ENCODE measurements at places on chromosomes 7 and 10.
A peak's percentile ranks its signal among the peaks of the same experiment; 100 is the strongest.

- DNase-seq: no peak
Measured at GRCh38 chr7:142925413-142925812, 8.1 kb downstream of the TRPV5 start.

DNA sequence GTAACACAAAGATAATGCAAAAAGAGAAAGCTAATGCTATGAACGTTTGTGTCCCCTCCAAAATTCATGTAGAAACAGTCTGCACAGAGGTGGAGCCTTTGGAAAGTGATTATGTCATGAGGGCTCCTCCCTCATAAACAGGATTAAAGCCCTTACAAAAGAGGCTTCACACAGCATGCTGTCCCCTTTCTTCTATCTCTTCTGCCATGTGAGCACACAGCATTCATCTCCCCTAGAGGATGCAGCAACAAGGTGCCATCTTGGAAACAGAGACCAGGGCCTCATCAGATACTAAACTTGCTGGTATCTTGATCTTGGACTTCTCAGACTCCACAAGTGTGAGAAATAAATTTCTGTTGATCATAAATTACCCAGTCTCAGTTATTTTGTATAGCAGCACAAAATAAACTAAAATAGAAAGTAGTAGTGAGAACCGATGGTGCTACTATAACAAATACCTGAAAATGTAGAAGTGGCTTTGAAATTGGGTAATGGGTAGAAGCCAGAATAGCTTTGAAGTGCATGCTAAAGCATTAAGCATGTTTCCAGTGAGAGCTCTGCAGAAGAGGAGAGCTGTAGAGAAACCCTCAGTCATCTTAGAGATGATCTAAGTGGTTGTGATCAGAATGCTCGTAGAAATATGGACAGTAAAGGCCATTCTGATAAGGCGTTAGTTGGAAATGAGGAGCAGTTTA, 108.7 kb downstream of the DNAJC1 start:
- no peak for DNase-seq

DNA sequence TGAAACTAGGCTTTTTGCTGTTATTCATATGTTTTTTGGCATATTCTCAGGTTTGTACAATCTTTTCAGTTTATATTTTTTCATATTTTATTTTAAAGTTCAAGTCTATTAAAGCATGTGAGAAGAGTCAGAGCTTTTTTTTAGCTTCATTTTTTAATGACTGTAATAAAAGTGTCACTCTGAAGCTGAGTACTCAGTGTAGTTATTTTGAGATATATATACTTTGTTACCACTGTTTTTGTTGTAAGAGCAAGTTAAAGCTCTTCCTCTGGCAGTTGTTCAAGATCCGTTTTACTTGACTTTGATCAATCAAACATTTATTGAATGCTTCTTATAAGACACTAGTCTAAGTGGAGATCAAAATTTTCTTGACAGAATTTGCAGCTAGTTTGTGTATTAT, 37.5 kb downstream of the CASD1 start:
- no peak for DNase-seq

DNA sequence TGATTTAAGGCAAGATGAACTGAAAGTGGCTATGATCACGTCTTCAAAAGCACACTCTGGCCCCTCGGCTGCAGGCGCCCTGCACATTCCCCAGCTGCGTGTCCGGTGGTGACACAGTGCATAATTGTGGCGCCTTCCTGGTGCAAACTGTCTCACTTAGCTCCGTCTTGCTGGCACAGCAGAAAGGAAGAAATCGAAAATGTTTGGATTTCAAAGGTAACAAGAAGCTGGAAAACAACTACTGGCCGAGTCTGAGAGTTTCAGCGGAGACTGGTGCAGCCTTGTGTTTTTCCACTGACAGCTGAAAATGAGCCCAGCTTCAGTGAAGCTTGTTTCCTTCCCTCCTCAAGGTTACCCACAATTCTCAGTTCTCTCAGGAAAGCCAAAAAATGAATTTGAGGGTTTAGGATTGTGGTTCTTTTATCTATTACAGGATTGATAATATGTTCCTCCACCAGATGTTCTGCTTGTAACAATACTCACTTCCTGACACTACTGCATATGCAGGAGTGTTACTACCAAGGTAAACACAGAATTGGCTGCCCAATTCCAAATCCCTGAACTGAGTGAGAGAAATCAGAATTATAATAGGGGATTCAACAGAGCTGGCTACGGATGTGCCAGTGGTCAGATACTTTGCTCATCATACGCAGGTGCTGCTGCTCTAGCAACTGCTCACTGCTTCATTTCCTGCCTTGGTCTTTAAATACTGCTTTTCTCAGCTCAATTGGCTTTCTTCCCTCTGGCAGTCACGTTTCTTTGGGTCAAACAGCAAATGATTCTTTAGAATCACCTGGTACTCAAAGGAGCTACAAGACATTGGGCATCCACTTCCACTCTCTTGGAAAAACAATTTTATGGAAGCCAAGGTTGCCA, 63.7 kb downstream of the TRUB1 start:
- DNase-seq: peak; percentile 36

DNA sequence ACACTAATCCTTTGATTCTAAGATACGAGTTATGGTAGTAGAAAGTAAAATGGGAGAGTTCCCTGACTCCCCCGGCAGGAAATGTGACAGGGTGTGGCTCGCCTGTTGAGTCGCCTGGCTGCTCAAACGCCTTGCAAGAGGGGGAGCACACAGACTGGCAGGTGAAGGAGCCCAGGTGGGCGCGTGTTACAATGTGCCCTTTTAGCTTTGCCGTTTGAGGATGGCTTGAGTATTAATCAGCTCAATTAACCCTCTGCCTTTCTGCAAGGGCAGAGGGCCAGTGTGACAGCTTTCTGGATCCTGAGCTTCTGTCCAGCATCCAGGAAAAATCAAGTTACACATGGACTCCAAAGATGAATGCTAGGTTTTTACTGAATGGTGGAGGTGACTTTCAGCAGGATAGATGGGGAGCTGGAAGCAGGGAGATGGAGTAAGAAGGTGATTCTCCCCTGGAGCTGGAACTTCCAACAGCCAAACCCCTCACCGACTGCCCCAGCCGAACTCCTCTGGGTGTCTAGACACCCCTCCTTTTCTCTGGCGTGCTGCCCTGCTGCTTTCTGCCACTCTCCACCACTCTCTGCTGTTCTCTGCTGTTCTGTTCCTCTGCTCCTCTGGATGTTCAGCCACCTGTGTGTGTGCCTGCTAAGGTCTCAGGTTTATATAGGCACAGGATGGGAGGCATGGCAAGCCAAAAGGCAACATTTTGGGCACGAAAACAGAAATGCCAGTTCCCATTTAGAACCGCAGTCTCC, 548.8 kb upstream of the KCND2 start:
- no peak for DNase-seq

DNA sequence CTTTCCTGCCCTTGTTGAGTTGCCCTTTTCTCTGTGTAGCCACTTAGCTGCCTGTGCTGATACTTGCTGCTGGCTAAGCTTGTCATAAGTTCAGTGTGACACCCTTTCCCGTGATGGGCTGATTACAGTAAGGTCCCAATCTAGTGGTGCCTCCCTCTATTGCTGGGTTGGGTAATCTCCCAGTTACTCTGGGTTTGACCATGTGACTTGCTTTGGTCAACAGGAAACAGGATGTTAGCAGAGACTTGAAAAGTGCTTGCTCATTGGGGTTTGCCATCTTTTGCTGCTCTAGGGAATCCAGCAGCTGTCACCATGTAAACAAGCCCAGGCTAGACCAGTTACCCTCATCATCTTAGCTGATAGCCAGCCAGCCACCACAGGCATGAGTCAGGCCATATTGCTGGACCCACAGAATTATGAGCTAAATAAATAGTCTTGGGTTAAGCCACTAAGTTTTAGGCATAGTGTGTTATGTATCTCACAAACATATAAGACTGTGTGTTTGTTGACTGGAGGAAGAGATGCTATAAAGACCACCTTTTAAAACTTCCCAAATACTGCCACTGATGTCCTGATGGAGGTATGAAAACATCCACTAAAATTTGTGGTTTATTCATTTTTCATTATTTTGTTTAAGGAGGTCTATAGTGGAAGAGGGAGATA, 4.0 kb upstream of the LEP start:
- no peak for DNase-seq

GRCh38 chr7:3495954-3496353, 194.9 kb downstream of the SDK1 start:
- peak; percentile 14 for DNase-seq

DNA sequence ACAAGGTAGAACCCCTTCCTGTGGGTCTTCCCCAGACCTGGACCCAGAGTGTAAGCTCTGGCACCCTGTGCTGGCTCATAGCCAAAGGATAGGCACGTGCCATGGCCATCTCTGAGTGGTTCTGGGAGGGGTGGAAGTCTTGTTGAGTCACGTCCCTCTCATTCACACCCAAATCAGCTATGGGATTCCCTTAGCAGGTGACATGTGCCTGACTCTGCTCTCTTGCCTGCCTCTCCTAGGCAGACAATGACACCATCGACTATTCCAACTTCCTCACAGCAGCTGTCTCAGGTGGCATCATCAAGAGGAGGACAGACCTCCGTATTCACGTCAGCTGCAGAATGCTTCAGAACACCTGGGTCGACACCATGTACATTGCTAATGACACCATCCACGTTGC, 59.8 kb downstream of the C10orf120 start:
- no peak for DNase-seq

DNA sequence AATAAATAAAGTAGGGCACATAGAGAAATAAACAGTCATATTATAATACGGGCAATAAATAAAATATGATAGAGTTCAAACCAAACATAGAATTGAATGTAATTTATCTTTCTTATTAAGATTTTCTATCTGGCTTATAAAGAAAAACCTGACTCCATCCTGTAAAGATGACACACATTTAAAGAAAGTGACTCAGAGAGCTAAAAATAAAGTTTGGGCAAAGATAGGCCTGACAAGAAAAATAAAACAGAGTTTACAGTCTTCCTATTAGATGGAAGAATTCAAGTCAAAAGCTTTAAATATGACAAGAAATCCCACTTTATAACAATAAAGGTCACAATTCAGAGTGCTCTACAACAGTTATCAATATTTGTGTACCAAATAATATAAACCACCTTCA, 580.6 kb downstream of the PHTF2 start:
- DNase-seq: no peak

Measured in retina (tissue), 1 donor.